ENCODE measurements at places on chromosomes 16 and 17.

- no peak for DNase-seq
These were observed 173.1 kb downstream of the CEP112 start for GRCh38 chr17:66018786-66019185.

GRCh38 chr17:37833237-37833859, 88.5 kb upstream of the HNF1B start:
- DNase-seq, result no peak

DNA sequence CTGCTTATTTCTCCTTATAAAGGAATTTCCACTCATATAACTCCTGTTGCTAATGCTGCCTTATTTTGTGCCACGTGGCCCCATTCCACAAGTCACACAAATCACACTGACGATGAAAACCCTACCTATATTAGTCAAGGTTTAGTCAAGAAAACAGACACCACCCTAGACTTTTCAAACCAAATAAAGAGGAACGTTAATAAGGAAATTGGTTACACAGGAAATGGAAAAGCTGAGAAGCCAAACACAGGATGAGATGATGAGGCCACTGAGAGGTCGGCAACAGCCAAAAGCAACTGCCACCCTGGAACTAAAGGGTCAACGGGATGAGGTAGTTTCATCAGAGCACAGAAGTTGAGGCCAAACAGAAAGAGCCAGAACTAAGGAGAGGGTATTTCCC, 47.3 kb upstream of the ALOX12 start:
- DNase-seq, result no peak

GRCh38 chr17:29048440-29049368, 5.8 kb downstream of the PIPOX start:
- DNase-seq, result no peak

- no peak for DNase-seq
These were observed 7.5 kb downstream of the EPOP start for GRCh38 chr17:38667099-38667786.

- no peak for DNase-seq
These were observed 39.3 kb downstream of the TADA2A start for GRCh38 chr17:37446027-37446426.

- no peak for DNase-seq
These were observed 1305.6 kb downstream of the CDH11 start for GRCh38 chr16:63816276-63816675.

GRCh38 chr17:50691550-50692447, 15.9 kb downstream of the ANKRD40 start:
- DNase-seq, result no peak

GRCh38 chr16:10493276-10493675, 87.1 kb downstream of the EMP2 start:
- no peak for DNase-seq

DNA sequence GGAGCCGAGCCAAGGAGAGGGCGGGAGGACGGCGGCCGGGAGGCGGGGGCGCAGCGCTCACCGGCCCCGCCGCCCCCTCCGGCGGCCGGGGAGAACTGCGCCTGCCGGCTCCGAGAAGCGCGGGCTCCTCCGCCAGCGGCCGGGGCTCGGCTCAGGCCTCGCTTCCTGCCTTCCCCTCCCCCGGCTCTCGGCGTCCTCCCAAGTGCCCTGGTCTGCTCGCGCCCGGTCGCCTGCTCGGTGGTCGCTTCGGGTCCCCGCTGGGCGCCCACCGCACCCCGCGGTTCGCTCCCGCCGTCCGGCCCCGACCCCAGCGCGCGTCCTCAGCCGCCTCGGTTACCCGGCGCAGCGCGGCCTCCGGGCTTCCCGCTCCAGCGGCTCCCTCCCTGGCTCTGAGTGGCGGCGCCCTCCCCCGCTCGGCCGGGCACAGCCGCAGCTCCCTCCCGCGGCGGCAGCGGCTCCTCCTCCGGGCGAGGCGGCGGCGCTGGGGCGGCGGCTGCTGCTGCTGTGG, 313 bp downstream of the UBTF start:
- peak; percentile 65 for DNase-seq

- no peak for DNase-seq
These were observed 11.4 kb downstream of the HSD3B7 start for GRCh38 chr16:30996324-30996984.

DNA sequence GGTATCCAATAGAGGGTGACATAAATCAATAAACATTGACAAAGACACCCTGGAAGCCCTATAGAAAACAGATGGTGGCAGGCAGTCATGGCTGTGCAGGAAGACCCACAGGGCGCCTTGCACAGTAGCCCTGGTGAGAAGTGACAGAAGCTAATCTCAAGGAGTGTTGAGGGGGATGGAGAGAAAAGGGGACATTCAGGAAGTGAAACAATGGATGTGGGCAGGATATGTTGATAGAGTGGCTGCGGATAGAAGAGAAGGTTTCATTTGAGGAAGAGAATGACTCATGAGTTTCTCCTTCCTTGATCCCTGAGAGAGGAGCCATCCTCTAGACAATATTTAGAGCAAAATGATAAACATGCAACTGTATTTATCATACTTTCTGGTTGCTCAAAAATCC, 468.8 kb upstream of the HSBP1 start:
- no peak for DNase-seq

DNA sequence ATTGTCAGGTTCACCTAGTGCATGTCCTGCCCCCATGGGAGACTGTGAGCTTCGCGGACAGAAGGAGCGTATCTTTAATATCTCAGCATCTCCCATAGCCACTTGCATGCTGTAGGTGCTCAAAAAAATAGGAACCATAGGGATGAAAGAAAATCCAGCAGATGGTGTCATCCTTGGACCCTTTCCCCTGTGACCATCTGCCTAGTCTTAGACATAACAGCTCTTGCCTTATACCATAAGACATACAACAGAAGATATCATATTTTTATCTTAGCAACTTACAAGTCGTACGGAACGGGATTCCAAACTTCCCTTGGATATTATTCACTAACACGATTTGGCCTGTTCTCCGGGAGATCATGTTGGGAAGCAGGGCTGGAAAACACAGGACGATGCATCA, 14.5 kb downstream of the DHRS7C start:
- no peak for DNase-seq

DNA sequence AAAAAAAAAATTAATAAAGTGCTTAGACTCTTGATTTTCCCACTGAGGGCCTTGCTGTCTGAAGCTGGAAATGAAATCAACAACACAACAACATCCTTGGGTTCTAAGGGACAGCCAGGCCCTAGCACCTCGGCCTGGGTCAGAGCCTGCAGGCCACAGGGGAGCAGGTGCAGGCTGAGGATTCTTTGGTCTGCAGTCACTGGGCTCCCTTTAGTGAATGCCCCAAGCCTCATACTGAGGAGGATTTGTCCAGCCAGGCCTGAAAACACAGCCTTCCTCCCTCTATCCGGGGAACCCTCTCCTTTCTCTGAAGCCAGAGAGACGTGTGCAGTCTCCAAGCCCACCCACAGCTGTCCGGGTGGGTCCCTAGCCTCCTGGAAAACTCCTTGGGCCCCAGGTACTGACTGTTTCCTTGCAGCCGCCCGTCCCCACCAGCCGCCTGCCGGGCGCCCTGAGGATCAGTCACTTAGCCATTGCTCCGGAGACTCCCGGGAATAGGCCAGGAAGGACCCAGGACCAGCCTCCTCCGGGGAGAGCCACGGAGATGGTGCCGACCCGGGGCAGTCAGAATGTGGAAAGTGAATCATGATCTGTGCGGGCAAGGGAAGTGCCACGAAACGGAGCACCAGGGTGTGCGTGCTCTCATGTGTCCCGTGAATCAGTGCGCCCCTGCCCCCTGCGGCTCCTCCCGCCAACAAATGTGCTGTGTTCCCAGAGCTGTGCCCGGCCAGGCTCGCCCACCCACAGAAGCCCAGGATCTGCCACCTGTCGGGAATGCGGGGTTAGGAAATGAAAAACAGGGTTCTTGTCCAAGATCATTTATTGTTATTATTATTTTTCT, 91.0 kb downstream of the RTN4RL1 start:
- no peak for DNase-seq

DNA sequence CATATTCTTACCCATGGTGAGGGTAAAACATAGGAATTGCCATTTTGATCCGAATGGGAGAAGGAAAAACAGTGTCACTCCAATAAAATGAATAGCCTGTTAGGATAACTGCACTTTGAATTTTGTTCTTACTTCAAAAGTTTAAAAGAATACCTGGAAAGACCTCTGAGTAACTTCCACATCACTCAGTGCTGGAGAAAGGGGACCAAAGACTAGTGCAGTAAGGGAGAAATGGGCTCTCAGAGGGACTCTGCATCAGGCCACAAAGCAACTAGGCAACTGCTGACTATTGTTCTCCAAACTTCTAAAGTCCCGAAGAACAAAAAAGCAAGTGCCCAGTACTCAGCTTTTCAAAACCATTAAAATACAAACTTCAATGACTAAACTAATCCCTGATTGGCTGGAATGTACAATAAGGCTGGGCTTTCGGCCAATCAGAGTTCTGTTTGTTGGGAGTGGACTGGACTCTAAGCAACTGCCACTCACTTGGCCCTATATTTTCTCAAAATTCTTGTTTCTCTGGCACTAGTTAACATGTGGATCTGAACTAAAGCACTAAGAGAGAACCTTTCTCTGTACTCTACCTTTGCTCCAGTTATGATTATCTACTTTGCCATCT, 6.2 kb downstream of the DNAJC7 start:
- no peak for DNase-seq

DNA sequence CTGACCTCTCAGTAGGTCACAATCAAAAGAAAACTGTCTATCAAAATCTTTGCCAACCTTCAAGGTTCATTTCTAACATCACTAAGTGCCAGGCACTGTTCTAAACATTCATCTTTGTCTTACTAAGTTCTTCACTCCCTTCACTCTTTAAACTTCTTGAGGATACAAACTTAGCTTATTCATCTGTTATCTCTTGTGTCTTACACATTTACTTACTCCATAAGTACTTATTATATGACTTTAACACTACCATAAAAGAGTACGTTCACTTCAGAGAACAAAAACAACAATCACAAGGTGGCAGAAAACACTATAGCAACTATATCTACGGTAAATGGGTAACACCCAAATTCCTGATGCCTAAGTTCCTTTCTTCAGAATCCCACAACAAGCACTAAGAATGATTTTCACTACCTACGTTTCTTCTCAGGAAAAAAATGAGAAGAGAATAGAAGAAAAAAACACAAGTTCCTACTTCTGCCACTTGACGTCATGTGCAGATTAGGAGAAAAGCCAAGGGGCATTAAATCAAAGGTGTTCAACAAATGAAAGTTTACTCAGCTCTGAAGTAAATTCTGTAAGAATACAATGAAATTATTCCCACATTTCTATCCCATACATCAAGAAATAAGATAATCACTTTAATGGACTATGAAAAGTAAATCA, 29.2 kb downstream of the KANSL1 start:
- no peak for DNase-seq

GRCh38 chr16:3816326-3816725, 64.2 kb downstream of the CREBBP start:
- DNase-seq, result no peak

GRCh38 chr16:26334218-26335111, 642.7 kb downstream of the HS3ST4 start:
- no peak for DNase-seq

- no peak for DNase-seq
These were observed 4.6 kb downstream of the PCYT2 start for GRCh38 chr17:81906476-81907218.

GRCh38 chr16:27291722-27292240, 22.0 kb upstream of the IL4R start:
- DNase-seq, result no peak

DNA sequence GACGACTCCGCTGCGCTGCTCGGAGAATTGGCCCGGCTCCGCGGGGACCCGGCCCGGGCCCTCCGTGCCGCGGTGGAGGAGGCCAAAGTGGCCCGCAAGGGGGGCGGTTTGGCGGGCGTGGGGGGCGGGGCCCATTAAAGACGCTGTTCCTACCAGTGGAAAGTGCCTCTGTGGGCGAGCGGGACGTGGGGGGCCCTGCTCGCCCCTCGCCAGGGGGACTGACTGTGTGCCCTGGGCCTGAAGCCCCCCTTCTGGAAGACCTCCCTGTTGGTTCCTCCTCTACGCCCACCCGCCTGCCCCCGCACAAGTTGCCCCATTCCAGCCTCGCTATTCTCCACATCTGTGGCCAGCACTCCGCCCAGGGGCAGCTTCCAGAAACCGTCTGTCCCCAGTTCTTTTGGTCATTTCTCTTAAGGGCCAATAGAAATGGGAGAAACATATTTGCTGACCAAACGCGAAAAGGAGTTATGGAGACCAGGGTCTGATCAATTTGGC, 1.9 kb upstream of the FGF11 start:
- no peak for DNase-seq

GRCh38 chr16:66486773-66487579, 59.9 kb downstream of the BEAN1 start:
- peak; percentile 43 for DNase-seq

GRCh38 chr17:8838551-8839095, 28.9 kb downstream of the PIK3R6 start:
- DNase-seq, result no peak

DNA sequence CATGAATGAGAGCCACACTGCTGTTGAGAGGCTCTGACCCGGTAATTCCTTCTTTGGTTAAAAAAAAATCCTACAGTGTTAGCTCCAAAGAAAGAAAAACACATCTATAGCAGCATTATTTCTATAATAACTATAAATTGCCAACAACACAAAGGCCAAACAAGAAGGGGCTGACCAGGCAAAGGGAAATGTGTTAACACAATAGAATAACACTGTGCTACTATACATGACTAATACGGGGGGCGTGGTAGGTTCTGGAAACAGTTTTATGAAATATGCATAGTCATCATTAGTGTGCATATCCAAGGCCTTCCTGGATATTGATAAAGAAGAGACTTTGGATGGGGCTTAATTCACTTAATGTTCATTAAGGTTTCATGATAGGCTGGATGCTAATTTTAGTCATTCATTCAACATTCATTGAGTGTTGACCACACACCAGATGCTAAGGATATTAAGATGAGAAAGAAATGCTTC, 50.0 kb upstream of the CCL1 start:
- DNase-seq, result no peak

DNA sequence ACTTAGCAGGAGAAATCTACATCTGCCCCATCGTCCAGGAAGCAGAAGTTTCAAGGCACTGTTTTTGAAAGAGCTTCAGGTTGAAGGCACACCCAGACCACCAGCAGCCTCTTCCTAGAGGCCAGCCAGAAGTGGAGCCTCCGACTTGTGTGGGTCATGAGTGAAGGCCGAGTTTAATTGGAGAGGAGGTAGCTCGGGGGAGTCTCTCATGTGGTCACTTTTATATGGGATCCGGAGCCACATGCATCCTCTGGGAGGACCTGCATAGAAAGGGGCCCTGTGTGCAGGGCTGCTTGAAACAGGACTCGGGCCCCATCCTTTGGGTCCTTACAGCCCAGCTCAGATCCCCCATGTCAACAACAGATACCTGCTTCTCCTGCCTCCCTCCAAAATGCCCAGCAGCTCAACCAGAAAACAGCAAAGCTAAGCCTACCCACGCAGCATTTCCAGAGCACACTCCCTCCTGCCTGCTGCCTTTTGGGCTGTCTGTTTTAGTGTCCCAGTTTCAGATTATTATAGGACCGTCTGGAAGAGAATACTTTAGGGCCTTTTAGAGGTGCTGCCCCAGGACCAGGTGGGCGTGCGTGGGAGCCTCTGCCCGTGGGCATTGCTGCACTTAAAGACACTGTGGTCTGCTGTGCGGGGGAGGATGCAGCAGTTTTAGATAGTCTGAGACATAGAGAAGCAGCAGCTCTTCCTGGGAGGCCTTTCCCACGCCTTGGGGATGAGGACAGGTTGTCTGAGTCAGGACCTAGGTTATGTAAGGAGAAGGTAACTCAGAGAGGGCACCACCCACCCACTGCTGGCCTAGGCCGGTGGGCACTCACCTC, 29.5 kb downstream of the MPRIP start:
- DNase-seq, result no peak

GRCh38 chr16:66746048-66746447, 5.4 kb downstream of the DYNC1LI2 start:
- DNase-seq, result no peak

GRCh38 chr17:67841992-67842391, 16.7 kb downstream of the BPTF start:
- DNase-seq, result no peak

Measured in breast epithelium (tissue), 4 donors.